ENCODE measurements at places on chromosomes 4 and X. TPM values are rescaled to one million over a fixed set of nuclear protein-coding genes. Genes with fewer than 3 reads are reported as not detected.

Gene IGFBP7
- 288 TPM for total RNA-seq

Gene CFI
- 52.0 TPM for total RNA-seq

Gene RRAGB
- 34.1 TPM for total RNA-seq

Gene TTC29
- total RNA-seq: 0.37 TPM

Gene CCDC160
- 1.3 TPM for total RNA-seq

Measured in urinary bladder (tissue), 4 donors.